Kasumi-1 (cell line): ENCODE measurements at places on chromosomes 1 and 21.
A peak's percentile ranks its signal among the peaks of the same experiment; 100 is the strongest.

GRCh38 chr1:222927031-222927430, 112.2 kb downstream of the DISP1 start:
- no peak for DNase-seq

DNA sequence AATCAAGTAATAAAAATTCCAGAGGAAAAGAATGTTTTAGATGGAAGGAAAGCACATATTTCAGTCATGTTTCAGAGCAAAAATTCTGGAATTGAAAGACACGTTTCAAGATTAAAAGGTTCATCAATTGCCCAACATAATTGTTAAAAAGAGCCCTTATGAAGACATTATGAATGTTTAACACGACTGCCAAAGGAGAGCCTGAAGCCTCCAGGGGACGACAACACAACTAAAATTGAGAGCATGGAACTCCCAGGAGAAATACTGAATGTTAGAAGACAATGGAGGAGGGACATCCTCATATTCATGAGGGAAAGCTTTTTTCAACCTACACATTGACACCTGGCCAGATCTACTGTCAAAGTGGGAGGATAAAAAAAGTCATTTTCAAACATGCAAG, 16.0 kb downstream of the OR2T11 start:
- peak; percentile 66 for DNase-seq

GRCh38 chr1:2255047-2255419, 26.9 kb downstream of the SKI start:
- no peak for DNase-seq

GRCh38 chr1:50348449-50349241, 74.6 kb downstream of the DMRTA2 start:
- DNase-seq = peak; percentile 75

DNA sequence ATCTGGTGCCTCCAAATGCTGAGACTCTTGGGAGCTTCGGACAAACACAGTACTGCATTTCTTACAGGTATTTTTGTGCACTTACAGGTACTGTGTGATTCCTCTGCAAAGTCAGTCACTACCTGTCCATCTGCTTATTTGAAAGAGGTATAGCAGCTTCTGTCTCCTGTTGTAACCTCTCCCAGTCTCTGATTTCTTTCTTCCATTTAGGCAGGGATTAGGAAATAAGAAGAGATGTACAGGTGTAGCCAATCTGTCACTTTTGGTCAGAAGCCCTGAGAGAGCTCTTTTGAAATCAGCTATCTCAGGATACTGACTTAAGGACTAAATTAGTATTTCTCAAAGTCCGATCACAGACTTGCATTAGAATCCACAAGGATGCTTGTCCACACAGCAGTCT, 54.0 kb downstream of the AKT3 start:
- no peak for DNase-seq

DNA sequence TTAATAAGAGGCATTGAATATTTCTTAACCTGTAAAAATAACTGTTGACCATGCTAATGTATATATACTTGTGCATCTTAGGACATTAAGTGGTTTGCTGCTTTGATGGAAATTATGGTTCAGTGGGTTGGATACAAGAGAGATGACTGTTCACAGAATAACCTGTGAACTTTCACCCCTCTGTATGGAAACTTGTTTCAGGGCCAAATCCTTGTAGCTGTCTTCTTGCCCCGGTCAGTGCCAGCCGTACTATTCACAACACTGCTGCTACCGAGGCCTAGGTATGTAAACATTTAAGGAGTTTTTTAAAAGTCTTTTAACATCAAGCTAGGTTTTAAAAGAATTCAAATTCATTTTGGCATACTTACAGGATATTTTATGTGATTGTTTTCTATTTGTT, 16.1 kb downstream of the DONSON start:
- no peak for DNase-seq

DNA sequence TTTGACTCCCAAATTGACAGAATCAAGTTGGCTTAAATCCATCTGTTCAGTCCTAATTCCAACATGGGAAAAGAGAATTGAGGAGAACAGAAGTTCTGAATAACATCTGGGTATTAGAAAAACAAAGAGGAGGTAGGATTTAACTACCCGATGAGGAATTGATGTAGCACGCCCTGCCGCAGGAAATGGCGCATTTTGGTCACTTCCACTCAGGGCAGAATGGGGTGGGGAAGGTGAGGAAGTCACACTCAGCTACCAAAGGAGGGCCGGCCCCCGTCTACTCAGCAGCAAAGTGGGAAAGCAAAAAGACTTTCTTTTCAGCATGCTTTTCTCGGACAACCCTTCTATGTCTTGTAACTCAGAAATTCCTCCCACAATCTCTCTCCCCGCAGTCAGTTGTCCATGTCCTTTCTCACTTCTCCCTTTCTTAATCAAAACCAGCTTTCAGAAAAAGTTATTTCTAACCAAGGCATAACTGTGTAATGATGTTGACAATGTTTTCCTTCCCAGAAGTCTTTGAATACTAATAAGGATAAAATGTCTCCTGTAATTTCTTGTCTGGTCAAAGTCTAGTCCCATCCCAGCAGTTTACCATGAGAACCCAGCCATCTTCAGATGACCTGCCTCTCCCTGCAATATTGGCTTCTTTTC, 60.5 kb upstream of the SIPA1L2 start:
- DNase-seq = no peak

- DNase-seq = peak; percentile 75
Observed at GRCh38 chr1:205604825-205605505, 26.8 kb downstream of the ELK4 start.

- DNase-seq = no peak
Observed at GRCh38 chr21:32674731-32675130, 53.1 kb downstream of the SYNJ1 start.

DNA sequence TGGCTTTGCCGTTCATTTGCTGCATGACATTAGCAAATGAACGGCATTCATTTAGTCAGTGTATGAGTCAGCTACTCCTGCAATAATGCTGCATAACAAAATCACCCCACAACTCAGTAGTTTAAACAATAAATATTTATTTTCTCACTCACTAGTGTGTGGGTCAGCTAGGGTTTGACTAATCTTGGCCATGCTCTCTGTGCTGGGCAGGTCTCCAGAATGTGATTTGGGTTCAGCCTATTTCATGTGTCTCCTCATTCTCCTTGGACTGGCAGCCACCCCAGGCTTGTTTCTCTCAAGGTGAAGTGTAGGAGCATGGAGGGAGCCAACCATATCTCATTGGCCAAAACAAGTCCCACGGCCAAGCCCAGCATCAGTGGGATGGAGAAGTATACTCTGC, 104.3 kb downstream of the LACTBL1 start:
- DNase-seq = no peak

GRCh38 chr1:106768077-106768476, 288.4 kb upstream of the PRMT6 start:
- no peak for DNase-seq

- no peak for DNase-seq
Observed at GRCh38 chr1:210364479-210364878, 35.8 kb downstream of the HHAT start.

- DNase-seq = no peak
Observed at GRCh38 chr1:161226320-161226711, 456 bp downstream of the TOMM40L start.

GRCh38 chr1:82903626-82904025, 1095.3 kb downstream of the TTLL7 start:
- no peak for DNase-seq

DNA sequence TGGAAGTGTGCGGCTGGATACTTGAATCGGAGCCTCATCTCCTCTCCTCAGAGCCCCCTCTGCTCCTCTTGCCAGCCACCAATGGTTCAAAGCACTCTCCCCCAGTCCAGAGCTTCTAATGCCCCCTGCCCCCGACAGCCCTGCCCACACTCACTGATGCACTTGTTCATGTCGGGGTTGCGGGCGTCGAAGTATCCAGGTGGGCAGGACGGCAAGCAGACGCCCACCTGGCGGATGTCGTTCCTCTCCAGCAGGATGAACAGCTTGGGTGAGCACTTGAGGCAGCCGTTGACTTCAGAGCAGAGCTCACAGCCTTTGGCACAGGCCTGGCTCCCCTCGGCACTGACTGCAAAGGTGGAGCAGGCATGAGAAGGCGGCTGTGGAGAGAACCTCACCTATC, 18.4 kb downstream of the RSPO1 start:
- DNase-seq = no peak

DNA sequence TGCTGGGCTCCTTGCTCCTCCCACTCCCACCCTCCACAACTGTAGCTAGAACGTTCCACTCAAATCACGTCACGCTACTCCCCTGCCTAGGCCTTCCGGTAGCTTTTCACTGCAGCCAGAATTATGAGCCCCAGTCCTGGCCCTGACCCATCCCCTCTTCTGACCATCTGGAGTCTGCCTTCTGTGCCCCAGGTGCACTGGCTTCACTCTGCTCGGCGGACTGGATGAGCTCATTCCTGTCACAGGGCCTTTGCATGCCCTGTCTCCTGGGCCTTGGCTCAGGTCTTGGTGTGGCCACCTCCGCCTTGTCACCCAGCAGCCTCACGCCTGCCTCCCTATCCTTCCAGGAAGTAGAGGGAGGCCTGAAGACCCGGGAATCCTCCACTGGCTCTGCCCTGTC, 62.5 kb upstream of the ACTL8 start:
- no peak for DNase-seq

DNA sequence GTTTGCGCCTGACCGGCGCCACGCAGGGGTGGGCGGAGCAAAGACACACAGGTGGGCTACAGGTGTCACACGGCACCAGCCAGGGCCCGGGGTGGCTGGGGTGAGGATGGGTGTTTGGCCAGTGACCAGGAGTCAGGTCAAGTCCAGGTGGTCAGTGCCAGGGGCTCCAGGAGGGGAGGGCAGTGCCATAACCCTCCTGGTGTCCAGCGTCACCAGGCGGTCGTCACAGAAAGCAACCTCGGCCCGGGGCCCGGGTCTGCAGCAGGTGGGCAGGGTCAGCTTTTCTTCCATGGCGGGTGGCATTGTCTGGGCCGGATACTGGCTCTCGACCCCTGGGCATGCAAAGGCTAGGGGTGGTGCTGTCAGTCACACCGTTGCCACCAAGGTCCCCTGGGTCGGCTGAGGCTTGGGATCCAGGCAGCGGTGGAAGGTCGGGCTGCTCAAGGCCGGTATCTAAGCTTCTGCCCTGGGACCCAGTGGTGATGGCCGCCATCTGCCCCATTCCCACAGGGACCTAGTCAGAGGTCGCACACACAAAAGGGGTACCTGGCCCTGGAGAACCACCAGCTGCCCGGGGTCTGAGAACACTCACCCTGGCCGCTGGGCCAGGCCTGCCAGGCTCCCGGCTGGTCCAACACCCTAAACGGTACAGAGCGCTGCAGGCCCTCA, 1.8 kb downstream of the FNDC10 start:
- DNase-seq = no peak

DNA sequence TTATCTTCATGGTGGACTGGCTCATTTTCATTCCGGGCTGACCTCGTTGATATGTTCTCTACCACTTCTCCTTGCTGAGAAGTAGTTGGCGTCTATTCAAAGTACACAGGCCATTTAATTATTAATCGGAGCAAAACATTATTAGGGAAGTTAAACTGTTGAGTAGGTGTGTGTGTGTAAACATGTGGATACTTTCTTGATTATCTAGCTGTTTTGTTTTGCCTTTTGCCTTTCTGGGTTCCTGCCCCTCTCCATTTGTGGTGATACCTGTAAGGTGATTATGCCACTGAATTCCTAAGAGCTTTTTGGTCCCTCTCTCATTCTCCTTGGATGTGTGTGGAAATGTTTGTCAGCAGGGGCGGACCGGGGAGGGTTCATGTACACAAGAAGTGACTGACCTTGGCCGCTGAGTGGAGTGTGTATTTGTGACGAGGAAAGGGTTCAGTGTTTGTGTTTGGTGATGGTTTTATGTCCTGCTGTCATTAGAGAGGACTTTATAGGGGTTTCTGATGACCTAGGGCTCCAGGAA, 56.6 kb upstream of the PPP2R5A start:
- DNase-seq = no peak

- peak; percentile 23 for DNase-seq
Observed at GRCh38 chr1:174265282-174265681, 106.0 kb downstream of the RABGAP1L start.

- DNase-seq = peak; percentile 46
Observed at GRCh38 chr1:10065344-10065685, 32.6 kb downstream of the UBE4B start.

DNA sequence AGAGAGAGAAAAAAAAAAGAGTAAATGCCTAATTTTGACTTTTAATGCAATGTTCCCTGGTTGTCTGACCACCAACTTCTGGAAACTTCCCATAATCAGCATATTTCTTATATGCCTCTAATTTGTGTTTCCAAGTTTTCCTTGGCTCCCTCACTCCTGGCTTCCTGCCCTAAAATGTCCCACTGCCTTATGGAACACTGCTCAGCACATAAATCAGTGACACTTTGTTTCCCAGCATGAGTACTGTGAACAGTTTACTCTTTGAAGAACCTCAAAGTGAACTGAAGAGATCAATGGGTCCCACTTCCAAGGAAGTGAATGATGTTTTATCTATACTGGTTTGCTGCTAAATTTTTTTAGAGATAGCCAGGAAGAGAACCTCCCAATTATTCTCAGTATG, 271.3 kb upstream of the PRMT6 start:
- DNase-seq = no peak

DNA sequence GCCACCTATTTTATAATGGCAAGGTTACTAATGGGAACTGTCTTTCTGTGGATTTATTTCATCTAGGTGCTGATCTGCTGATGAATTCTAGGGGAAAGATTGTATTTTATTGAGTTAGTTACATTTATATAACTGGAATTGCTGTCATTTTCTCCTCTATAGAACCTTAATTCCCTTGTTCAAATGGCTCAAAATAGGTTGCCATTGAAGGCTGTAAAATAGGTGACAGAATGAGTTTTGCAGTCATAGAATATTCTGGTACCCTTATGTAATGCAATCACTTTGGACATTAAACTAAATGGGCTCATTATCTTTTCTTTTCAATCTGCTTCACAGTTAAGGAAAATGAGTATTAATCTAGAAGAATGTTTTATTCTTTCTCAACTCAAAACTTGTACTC, 131.0 kb downstream of the CTH start:
- DNase-seq = no peak

GRCh38 chr1:156499842-156500542, 583 bp downstream of the MEF2D start:
- no peak for DNase-seq

DNA sequence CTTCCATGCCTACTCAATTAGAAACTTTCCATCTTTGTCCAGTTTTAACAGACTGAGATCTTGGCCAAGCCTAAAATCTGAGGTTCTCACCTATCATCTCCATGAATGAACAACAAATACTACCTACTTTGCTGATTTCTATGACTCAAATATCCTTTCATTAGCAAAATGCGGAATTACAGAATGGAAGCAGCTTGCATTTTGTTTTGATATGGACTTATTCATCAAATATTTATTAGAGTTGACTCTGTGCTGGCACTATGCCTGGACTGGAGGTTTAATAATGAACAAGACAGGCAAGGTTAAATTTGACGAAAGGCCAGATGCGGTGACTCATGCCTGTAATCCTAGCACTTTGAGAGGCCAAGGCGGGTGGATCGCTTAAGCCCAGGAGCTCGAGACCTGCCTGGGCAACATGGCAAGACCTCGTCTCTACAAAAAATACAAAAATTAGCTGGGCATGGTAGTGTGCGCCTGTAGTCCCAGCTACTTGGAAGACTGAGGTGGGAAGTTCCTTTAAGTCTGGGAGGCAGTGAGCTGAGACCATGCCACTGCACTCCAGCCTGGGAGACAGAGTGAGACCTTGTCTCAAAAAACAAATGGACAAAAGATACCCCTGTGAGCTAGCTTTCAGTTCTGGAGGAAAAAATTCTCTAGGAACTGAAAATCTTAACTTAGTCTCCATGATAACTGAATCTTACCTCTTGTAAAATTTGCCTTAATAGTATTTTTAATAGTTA, 29.4 kb upstream of the SOD1 start:
- no peak for DNase-seq
